ENCODE measurements at places on chromosomes 4 and X.

DNA sequence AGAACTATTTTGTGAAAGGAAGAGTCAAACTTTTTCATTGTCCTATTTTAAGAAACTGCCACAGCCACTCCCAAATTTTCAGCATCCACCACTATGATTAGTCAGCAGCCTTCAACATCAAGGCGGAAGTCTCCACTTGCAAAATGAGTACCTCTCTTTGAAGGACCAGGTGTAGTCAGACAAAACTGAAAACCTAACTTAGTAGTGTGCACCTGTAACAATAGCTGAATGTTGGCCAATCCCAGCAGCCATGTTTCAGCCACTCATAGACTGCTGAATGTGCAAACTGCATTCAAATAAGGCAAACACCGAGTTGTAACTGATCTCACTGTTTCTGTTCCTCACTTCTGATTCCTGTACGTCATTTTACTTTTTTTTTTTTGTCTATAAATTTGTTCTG lies 341.1 kb downstream of the IL15 start:
- DNase-seq = no peak

DNA sequence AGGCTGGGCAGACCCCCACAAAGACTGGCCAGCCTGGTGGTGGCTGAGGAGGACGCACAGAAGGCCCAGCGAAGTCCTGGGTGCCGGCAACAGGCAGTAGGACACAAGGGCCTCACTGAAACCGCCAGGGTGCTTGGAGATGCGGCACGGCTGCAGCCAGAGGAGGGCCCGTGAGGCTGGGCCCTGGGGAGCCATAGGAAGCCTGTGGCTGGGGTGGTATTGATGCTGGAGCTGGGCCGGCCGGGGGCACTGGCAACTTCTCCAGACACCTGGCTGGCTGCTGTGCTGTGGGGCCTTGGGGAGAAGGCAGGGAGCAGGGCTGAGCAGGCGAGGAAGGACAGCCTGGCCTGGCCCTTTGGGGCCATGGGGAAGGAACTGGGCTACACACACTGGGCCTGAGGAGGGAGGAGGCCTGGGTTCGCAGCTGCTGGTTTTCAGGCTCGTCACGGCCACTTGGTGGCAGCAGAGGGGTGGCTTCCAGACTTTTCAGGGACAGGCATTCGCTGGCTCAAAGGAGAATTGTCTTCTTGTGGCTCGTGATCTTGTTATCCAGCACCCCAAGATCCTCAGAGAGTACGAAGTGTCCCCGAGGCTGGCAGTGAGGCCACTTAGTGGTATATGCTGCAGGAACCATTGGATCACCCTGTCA lies 37.2 kb downstream of the ATP2B3 start:
- no peak for DNase-seq

GRCh38 chr4:110196871-110197528 lies 1.4 kb downstream of the ELOVL6 start:
- no peak for DNase-seq

DNA sequence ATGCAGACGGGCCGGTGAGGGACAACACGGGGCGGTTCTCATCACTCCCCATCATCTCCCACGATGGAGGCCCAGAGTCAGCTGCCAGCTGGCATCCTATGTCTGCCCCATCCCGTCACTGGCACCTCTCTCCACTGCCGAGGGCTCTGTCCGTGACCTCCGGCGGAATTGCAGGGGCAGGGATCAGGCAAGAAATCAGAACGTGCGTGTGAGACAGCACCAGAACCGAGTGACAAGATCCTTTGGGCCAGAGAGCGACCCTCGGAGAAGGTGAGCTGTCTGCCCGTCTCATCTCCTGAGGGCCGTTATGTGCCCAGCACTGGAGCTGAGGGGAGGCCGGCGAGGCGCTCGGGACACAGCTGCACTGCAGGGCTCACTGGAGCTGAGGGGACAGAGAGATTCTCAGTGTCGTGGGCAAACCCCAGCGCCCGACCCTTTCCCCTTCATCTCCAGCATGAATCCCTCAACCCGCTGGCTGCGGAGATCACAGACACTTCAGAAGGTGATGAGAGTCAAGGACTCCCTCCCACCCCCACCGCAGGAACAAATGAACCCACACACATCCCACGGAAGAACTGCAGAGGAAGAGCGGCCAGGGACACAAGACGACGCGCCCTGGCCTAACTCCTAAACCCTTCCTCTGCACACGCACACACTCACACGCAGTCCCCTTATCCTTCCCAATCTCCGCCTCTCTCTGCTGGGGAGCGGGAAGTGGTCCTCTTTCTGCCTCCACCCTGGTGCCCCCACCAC lies 128.7 kb downstream of the AFAP1 start:
- no peak for DNase-seq

DNA sequence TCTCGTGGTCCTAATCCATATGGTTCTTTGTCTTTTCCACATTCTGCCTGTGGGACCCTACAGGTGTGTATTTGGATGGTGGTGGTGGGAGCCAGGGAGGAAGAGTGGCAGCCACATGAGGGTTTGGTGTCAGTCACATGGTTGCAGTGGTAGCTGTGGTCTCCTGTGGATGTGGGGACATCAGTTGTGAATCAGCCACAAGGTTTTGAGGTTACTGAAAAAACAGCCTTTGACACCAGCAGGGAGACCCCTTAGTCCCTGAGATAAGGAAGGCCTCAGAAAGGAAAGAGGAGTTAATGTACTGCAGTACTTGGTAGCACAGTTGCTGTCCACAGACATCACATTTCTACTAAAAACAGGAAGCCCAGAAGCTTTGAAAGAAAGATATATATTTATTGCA lies 15.8 kb upstream of the GAGE10 start:
- DNase-seq = no peak

- DNase-seq = no peak
Observed at GRCh38 chr4:657834-658667, 16.0 kb downstream of the ATP5ME start.

DNA sequence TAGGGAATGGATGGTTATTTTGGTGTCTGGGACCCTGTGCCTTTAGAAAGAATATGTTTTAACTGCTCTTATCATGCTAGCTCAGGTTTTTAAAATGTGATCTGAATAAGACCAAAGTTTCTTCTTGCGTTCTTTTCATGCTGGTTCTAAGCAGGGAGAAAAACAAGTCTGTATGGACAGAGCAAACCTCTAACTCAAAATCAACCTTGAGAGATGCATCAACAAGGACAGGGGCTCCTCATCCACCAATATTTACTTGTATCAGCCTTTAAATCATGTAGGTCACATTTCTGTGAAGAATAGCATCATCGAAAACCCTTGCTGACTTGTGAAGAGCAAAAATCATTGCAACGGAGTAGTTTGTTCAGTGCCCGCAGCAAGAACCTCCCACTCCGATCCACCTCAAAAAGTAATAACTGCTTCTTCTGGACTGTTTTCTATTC lies 1.2 kb downstream of the ATP10D start:
- no peak for DNase-seq

GRCh38 chr4:93384887-93385286 lies 443.7 kb upstream of the ATOH1 start:
- DNase-seq = no peak

- DNase-seq = peak; percentile 27
Observed at GRCh38 chrX:50799531-50799961, 14.4 kb downstream of the SHROOM4 start.

DNA sequence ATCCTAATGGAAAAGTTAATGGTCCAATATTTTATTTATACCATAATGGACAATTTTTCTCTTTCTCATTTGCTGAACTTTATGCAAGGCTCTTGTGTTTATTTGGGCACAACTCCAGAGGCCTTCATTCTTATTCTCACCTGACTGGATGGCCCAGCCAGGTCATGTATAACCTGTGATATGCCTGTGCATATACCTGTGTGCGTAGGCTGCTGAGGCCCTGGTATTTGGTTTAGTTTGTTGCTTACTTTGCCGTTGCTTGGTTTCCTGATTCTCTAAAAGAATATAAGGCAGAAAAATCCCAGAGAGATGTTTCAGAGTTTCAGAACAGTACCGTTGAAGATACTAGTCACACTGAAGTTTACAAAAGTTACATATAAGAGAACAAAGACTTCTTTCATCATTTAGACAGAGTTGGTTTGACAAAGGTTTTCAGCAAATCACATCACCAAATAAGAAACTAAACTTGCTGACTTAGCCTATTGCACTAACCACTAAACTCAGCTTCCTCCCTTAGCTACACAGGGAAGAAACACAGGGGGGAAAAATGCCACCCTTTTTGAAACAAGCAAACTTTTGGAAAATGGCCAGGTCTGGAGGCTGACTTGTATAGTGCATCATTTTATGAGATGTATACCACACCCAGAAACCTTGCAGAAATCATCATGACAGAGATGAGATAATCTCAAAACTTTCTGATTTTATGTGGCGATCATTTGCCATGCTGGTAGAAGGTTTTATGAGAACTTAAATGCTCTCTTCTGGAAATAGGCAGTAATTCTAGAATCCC lies 248.5 kb downstream of the GRIA3 start:
- DNase-seq = no peak

- DNase-seq = no peak
Observed at GRCh38 chr4:156193106-156193505, 239.4 kb upstream of the CTSO start.

GRCh38 chrX:10939424-10939823 lies 171.7 kb upstream of the HCCS start:
- no peak for DNase-seq

DNA sequence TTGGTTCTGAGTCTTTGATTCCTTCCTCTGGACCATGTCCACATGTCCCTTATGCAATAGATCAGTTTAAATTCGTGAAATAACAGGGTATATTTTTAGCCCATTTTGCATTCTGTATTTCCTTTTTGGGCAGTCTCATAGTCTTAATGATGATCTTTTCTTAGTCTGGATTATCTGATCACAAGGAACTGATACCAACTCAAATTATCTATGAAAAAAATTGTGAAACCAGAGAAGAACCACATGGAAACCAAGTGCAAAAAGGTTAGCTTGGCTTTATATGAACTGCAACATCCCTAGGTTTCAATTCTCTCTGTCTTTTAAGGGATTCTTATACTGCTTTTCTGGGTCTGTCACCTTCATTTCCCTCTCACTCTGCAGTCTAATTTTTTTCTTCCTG lies 608.6 kb upstream of the AADAT start:
- no peak for DNase-seq

GRCh38 chr4:89420507-89420906 lies 112.9 kb upstream of the GPRIN3 start:
- no peak for DNase-seq

GRCh38 chr4:137707626-137708025 lies 175.3 kb upstream of the PCDH18 start:
- no peak for DNase-seq

GRCh38 chr4:73653695-73654106 lies 33.5 kb upstream of the RASSF6 start:
- DNase-seq = peak; percentile 50

GRCh38 chrX:108359806-108360602 lies 78.2 kb downstream of the COL4A6 start:
- DNase-seq = no peak

DNA sequence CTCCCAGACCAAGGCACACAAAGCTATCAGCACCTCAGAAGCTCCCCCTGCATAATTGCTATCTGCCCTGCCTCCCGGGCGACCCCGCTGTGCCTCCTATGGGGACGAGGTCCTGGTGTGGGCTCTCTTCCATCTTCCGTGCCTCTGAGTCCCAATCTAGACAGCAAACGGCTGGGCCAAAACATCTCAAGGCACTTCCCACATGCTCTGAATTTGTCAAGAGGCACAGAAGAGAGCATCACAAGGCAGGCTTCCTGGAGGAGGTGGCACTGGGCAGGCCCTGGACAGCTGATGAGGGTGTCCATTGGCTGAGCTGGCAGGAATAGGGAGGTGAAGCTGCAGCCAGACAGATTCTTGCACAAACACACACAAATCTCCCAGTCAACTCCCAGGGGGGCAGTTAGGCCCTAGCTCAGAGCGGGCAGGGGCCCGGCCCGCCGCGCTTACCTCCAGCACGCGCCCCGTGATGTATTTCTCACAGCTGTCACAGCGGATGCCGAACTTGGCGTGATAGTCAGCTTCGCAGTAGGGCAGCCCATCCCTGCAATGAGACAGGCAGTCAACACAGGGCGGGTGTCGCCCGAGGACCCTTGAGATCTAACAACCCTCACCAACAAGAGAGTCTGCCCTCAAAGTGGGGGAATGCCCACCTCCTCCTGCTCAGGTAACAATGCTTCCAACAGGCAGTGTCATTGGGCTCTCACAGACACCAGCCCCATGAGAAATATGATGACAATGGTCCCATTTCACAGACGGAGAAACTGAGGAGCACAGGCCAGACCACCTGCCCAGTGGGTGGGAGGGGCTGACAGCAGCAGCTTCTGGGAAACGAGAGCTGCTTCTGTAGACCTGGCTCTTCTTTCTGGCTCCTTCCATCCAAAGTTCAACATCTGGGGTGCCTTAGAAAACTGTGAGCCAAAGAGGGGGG lies 81.2 kb downstream of the ABLIM2 start:
- no peak for DNase-seq

DNA sequence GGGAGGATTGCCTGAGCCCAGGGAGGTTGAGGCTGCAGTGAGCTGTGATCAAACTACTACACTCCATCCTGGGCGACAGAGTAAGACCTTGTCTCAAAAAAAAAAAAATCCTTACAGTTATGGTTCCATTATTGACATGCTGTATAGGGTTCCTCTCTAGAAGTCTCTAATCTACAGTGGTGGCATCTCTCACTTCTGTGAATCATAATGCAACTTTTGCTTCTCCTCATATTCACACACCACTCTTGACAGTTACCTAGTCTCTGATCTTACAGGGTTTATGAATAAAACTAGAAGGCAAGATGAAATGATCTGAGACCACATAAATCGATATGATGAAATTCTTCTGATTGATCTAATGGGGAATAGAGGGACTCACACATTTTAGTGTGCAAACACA lies 40.6 kb downstream of the DOCK11 start:
- no peak for DNase-seq

GRCh38 chr4:74379912-74380311 lies 15.0 kb downstream of the EREG start:
- no peak for DNase-seq

DNA sequence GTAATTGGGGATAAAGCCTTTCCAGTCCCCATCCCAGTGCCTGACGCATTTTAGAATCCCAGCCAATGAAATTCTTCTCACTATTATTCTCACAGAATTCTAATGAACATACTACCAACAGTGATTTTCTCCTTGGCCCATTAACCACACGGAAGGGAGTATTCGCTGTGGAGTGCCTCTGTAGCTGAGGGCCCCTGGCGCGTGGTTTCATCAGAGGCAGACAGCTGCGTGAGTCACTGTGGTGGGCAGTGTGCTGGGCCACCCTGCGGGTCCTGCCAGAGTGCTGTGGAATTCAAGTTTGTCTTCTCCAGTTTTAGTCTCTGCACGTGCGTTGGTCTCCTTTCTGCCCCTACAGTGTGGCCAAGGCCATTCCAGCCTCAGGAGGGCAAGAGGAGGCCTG lies 335.4 kb upstream of the FAT1 start:
- no peak for DNase-seq

- no peak for DNase-seq
Observed at GRCh38 chrX:32141841-32142240, 1069.5 kb downstream of the DMD start.

GRCh38 chrX:153061732-153062131 lies 5.5 kb downstream of the PNMA3 start:
- DNase-seq = no peak

- no peak for DNase-seq
Observed at GRCh38 chrX:20967725-20968124, 406.5 kb upstream of the CNKSR2 start.

GRCh38 chr4:7423801-7424552 lies 10.8 kb downstream of the PSAPL1 start:
- no peak for DNase-seq

All from pulmonary artery endothelial cell (primary cell).